ENCODE measurements at places on chromosomes 1 and 21.

DNA sequence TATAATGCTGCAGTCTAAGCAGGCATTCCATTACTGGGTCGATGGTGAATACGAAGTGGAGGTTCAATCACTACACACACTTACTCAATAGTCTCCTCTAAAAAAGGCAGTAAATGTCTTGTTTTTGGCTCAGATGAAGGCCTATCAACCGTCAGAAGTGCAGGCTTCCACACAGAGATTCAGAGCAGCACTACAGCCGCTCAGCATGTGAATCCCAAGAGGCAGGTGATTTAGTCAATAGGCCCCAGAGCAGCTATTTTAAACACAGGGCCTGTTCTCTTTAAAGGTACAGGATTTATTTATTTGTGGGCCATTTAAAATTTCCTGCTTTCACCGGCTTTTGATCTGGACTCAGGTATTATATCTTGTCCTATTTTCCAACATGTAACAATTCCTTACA lies 293.7 kb downstream of the RGS7 start:
- no peak for DNase-seq

- no peak for DNase-seq
Measured at GRCh38 chr1:205700865-205701401, 20.6 kb upstream of the SLC45A3 start.

DNA sequence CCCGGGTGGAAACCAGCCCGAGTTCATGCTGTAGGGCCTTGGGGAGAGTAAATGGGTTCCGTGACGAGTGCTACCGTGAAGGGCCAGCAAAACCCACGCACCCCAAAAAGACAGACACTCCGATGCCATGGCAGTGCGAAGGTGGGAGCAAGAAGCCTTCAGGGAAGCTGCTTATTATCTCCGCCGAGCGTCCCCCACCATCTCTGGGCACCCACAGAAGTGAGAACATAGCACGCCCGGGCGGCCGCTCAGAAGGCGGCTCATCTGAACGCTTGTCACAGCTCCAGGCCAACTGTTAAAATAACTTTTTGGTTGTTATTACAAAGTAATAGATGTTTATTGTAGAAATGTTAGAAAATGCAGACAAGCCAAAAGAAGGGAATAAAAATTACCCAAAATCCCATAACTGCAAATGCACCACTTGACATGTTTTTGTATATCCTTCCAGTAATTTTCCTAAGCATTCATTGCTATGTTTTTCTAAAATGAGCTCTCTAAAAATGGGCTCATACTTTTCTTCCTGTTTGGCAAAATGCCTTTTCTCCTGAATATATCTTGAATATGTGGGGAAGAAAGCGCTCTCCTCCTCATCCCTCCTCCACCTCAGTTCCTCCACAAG lies 234.9 kb downstream of the NPHP4 start:
- no peak for DNase-seq

DNA sequence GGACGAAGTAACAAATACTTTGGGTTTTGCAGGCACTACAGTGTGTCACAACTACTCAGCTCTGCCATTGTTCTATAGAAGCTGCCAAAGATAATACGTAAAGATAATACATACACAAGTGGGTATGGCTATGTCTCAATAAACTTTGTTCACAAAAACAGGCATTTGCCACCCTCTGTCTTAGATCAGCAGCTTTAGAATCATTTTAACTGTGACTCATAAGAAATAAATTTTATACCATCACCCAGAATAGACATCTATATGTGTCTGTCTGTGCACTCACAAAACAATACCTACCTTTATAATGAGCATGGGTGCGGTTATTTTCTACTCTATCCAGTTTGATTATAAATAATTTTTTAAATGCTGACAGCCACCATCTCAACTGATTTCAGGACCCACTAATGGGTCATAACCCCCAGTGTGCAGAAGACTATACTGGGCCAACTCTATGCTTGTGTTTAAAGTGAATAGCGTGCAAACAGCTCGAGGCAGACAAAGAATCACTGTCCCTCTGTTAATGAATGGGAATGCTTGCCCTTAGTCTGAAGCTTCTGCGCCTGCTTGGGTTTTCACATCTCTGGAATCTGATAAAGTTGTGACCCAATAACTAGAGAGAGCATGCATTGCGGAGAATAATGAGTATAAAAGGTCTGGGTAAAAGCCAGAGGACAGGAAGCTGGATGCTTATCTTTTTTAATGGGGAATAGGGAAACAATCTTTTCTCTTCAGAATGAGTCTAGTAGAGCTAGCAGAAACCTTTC lies 216.2 kb downstream of the PLPP3 start:
- DNase-seq: no peak

DNA sequence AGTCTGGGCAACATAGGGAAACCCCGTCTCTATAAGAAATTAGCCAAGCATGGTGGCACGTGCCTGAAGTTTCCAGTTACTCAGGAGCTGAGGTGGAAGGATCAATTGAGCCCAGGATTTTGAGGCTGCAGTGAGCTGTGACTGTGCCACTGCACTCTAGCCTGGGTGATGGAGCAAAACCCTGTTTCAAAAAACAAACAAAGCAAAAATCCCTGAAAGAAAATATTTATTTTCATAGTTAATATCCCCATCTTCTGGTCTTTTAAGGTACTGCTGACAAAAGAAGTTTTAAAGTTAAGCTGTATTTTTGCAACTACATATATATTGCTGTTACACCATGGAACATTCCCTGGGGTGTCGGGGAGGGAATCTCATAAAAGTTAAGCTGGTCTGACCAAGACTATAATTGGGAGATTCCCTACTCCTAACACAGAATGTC lies 26.0 kb downstream of the VAMP4 start:
- DNase-seq: no peak

GRCh38 chr1:80579055-80579454 lies 1221.7 kb upstream of the ADGRL2 start:
- no peak for DNase-seq

Measured in activated gamma-delta T cell (primary cell).